Stimulated activated CD8-positive, alpha-beta memory T cell treated with anti-CD3 and anti-CD28 coated beads, Interleukin-7, amount 100 ng/mL, for 1 hour (primary cell): ENCODE measurements at places on chromosomes 7 and 10.

- no peak for DNase-seq
Observed at GRCh38 chr7:90518630-90519029, 49.2 kb downstream of the PTTG1IP2 start.

DNA sequence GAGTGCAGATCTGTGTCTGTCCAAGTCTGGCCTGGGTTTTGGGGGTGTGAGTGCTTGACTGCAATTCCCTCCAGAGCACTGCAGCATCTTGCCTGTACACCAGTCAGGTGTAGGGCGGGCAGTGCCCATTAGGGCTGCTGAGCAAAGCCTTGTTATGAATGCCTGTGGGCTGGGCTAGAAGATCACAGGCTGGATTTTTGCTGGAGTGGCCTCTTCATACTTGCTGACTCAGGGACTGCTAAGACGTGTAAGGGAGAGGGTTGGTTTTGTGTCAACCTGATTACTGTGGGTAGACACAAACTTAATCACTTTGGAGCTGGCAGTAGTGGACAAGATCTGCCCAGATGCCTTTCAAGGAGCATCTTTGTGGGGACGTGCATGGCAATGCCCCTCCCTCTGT, 29.6 kb downstream of the DMBT1 start:
- no peak for DNase-seq

DNA sequence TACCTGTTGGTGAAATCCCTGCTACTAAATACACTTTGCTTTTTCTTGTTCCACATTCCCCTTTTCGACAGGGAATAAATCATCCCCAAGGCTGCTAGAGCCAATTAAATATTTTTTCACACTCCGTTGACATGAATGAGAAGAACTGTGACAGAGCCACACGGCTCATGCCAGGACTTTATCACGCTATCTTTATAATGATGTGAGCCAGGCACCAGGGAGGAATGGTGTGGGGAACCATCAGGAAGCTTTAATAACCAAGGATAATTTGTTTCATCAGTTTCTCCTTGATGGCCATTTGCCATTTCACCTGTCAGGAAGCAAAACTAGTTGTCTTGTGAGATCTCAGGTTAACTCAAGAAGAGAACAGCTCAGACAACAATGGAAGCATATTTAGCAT, 193.0 kb upstream of the C7orf33 start:
- no peak for DNase-seq

GRCh38 chr7:118312051-118312450, 87.5 kb downstream of the ANKRD7 start:
- no peak for DNase-seq

GRCh38 chr10:75028748-75029147, 82.7 kb upstream of the SAMD8 start:
- DNase-seq: no peak

GRCh38 chr10:80660266-80660665, 122.6 kb downstream of the SH2D4B start:
- no peak for DNase-seq

DNA sequence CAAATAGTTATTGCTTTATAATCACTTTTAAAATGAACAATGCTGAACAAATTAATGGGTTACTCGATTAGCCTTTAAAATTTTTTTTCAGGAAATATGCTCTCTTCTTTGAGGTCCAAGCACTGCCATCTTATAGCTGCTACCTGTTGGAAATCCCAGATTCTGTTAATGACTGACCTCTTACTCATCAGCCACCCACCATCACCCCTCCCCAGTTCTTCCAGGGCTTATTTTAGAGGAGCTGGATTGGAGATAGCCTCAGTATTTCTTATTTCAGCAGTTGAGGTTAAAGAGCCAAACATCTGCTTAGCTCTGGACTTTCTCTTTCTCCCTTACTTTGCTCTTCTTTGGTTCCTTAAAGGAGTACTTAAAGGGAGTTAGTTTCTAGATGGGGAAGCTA, 420.0 kb downstream of the EXOC4 start:
- DNase-seq: no peak

- DNase-seq: no peak
Observed at GRCh38 chr10:74994854-74995253, 116.6 kb upstream of the SAMD8 start.

DNA sequence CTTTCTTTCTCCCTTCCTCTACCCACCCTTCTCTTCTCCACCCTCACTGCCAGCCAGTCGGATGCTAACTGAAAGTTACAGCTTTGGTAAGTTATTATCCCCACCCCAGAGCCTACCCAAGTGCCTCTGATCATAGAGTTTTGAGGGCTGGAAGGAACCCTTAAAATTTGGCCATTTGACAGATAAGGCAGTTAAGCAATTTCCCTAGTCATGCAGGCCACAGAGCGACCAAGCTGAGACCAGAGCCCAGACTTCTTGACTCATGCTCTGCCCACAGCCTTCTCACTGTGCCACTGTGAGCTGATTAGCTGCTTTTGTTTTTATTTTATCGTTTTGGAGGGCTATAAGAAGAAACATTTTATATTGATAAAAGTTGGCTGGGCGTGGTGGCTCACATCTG, 17.2 kb downstream of the SAP25 start:
- no peak for DNase-seq

GRCh38 chr10:31101123-31101522, 69.5 kb upstream of the ZNF438 start:
- DNase-seq: peak; percentile 15

DNA sequence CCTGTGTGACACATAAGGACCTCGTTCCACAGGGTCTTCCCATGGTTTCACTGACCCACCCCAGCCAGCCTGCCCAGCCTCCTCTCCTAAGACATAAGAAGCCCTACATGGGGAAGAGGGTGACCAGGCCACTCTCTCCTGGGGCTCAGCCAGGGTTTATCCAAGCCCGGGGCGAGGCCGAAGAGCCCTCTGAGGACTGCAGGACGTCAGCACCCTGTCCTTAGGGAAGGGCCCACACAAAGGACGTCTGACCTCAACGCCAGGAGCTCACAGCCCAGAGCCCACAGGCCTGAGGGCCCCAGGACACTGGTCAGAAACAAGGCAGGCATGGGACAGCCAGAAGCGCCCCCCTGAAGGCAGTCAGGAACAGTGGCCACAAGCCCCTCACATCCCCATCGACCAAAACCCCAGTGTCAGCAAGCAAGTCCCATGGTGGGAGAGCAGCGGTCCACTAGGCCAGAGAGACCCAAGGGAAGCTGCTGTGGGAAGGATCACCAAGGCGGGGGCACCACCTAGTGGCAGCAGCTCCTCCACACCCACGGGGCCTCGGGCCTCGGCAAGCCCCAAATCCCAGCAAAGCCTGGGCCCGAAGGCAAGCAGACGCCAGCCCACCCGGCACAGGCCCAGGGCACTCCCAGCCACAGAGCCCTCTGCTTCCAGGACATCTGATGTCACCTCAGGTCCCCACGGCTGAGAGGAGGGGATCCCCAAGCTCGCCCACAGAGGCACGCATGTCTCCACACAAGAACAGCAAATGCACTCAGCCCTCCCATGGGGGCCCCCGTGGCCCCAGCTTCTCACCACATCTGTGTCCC, 23.4 kb downstream of the MAD1L1 start:
- DNase-seq: peak; percentile 5

DNA sequence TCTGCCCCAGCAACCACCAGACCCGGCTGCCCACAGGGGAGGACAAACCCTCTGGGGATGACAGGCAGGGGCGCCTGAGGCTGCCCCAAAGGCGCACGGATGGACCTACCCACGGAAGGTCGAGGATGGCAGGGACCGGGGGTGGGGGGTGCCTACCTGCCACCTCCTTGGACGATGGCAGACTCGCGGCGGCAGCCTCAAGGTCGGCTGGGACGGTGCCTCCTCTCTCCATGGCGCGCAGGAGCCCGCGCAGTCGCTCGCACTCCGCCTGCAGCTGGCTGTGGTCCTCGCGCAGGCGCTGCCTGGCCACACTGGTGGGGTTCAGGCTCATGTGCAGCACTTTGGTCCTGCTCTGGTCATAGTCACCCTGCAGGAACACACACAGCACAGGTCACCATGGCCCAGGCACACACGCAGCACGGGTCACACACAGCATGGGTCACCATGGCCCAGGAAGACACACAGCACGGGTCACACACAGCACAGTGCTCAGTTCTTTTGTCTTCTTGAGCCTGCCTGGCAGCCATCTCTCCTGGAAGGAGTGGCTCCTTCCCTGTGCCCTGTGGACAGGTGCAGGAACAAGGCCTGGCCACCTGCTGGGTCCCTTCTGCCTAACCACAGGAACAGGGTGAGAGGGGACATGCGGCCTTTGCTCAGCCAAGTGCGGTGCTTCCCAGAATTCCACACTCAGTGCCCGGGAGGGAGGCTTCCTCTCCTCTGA, 266.6 kb downstream of the ELFN1 start:
- no peak for DNase-seq

DNA sequence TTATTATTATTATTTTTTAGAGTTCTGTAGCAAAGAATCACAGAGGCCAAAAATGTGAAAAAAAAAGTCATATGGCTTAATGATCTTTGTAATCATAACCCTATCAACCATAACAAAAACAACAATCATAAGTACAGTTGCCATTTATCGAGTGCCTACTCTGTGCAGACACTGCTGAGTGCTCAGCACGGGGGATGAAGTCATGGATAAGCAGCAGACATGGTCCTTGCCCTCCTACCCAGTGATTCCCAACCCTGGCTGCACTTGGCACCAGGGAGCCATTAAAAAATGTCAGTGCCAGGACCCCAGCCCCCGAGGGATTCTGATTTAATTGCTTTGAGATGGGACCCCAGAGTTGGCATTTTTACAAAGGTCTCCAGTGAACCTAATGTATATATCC, 38.2 kb downstream of the ENTPD1 start:
- no peak for DNase-seq

DNA sequence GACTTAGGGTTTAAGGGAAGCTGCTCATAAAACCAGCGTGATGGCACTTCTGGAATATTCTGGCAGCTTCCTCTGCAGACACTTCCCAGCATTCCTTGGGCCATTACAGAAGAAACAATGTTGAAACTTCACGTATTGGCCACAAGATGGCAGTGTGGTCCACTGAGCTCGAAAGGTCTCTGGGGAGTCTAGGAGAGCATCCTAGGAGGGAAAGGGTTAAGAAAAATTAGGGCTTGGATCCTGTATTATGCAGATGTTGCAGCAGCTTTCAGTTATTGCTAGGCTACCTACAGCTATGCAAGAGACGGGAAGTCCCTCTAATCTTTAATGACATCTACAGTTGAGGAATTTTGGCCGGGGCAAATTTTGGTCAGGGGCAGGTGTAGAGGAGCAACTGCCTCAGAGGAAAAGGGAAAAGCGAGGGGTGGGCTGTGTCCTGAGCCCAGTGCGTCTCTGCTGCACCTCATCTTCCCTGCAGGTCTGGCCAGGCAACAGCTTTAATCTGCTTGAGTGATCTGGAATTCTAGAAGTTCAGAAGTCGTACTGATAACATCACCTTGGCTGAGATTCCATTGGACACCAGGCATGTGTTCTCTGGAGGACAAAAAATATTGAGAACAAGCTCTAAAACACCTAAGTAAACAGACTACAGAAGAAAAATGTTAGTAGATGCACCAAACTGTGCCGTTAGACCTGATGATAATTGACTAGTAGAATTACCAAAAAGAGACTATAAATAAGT, 220.8 kb upstream of the PRSS58 start:
- DNase-seq: no peak

DNA sequence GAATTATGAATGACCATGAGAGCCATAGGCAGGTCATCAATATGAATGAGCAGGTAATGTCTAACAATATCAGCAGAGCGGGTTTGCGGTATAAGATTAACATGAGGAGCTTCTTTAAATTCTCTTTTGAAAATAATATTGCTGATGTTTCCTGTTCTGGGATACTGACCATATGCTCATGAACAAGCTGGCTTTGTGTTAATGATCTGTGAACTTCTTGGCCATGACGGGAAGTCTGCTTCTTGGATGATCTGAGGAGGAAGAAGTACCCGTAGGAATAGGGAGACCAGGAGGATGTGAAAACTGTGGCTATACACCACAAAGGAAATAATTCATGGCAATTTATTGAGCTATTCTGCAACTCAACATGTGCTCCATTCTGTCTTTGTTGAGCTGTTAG, 38.6 kb downstream of the ITGA8 start:
- no peak for DNase-seq

DNA sequence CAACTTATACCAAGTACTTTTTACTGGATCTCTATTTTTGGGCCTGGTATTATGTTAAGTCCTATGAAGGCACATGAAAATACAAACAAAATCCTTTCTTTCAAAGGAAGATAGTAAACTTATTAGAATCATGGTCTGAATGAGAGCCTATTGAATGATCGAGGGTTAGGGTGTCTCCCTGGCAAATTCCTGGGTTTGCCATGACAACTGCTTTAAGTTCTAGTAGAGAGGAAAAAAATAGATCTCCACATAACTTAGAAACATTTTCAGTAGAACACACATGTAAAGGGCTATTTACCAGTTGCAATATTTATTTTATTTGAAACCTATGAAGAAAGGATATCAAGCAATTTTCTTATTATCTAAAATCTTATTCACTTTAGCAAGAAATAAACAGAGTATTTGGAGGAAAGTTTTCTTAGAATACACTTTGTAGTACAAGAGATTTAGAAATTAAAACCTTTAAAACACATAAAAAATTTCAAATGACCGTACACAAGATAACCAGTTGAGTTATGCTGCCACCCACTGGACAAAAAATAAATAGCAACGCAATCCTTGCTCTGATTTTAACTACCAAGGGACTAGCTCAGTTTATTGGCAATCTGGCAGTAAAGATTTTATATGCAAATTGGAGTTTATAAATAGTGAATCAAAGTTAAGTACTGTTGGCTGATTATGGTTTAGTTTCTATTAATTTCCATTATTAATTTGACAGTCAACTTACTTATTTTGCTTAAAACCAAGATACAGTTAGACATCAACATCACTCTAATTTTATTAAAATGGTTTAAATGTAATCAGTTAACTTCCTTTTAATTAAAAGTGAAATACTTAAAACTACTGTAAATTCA, 33.9 kb downstream of the CACUL1 start:
- peak; percentile 38 for DNase-seq

GRCh38 chr7:32921896-32922295, 30.3 kb upstream of the KBTBD2 start:
- DNase-seq: no peak

DNA sequence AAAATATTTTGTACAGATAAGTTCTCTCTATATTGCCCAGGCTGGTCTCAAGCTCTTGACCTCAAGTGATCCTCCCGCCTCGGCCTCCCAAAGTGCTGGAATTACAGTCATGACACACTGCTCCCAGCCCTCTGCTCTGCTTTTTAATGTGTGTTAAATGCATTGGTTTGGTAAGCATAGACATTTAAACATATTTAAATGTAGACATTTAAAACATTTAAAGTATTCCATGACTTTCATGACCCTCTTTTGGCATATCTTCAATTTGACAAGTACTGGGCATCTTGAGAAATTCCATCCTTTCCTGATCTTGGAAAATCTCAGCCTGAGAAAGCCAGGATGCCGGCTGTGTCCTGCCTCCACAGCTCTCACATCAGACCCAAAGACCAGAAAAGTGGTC, 5.2 kb upstream of the SAR1A start:
- no peak for DNase-seq

GRCh38 chr7:154863766-154864522, 139.0 kb downstream of the PAXIP1 start:
- DNase-seq: no peak

GRCh38 chr7:144473908-144474307, 70.4 kb upstream of the NOBOX start:
- no peak for DNase-seq
